Large intestine (tissue), 12 donors: ENCODE measurements at places on chromosomes 3 and 15. TPM values are rescaled to one million over a fixed set of nuclear protein-coding genes. Genes with fewer than 3 reads are reported as not detected.

- no peak for DNase-seq
These were observed 25.7 kb downstream of the IQGAP1 start for GRCh38 chr15:90413411-90414379.

DNA sequence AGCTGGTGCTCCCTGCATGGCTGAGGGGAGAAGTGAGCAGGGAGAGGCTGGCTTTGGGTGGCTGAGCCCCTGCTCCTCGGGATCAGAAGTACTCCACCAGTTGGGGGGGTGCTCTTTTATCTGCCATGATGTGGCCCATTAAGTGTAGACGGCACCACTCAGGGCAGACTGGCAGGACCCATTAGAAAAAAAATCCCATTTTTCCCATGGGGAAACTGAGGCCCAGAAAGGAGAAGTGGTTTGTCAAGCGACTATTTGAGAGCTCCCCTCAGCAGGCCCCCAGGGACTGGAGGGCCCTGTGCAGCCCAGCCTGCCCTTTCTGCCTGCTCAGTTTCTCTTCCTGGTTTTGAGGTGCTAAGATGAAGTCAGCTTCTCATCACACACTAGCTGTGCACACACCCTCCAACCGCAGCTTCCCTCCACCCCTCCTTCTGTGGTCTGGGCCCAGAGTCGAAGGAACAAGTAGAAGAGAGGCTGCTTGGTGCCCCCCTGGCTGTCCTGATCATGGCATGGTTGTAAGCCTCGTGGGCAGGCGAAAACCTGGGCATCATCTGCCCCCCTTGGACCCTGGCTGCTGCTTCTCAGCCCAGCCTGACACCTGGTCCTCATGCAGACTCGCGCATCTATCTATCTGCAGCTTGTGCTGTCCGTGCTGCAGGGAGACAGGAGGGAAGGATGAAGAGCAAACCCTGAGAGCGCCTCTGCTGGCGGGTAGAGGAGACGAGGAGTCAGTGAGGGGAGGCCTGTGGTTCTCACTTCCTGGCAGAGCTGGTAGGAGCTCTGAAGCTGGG lies 5.6 kb downstream of the CSK start:
- DNase-seq: no peak

DNA sequence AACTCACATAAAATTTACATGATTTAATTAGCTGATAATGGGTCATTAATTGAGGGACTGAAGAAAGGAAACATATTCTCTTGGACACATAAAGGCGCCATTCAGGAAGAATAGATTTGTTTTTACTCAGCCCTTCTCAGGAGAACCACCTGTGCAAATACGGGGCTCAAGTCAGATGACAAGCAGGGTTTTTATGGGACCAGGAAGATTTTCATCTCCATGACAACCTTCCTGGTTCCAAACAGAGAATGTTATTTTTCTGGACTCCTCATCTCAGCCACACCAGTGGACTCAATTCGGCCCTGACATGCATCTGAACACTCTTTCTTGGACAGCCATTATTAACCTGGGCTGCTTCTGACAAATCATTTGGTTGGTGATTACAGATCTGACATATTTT lies 120.5 kb downstream of the PDZRN3 start:
- peak; percentile 49 for DNase-seq

Gene CEP19
- 2.7 TPM for polyA plus RNA-seq

Gene LRTM1
- 0.25 TPM for polyA plus RNA-seq

GRCh38 chr3:100521439-100521845 lies 29.0 kb downstream of the TMEM45A start:
- DNase-seq: no peak

- DNase-seq: no peak
These were observed 101.8 kb upstream of the TBC1D5 start for GRCh38 chr3:17844236-17844635.

DNA sequence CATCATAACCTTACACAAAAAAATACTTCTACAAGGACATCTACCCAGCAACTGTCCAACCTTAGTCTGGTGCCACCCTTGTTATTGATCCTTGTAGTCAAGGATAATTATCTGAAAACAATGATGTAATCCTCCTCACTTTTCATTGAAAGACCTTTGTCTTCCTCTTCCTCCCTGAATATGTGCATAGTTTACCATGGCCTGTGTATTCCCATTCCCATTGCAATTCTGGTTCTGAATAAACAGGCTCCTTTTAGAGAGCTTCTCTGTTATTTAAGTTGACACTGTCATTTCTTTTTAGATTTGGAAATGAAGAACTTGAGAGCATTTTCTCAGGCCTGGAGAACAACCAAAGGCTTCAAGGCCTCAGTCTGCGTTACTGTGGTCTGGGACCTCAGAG lies 53.3 kb upstream of the RNF7 start:
- DNase-seq: no peak

Gene BFSP2
- polyA plus RNA-seq: not detected

Gene GLDN
- 0.64 TPM for polyA plus RNA-seq

DNA sequence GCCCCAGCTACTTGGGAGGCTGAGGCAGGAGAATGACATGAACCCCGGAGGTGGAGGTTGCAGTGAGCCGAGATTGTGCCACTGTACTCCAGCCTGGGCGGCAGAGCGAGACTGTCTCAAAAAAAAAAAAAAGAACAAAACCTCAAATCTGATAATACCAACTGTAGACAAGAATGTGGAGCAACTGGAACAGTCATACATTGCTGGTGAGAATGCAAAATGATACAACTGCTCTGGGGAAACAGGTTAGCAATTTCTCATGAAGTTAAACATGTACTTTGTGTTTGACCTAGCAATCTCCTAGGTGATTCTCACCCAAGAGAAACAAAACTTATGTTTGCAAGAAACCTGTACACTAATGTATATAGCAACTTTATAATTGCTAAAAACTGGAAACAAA lies 4.4 kb upstream of the VHL start:
- no peak for DNase-seq

Gene STARD9
- polyA plus RNA-seq: 10.3 TPM

Gene MEGF11
- polyA plus RNA-seq: 0.66 TPM

- no peak for DNase-seq
These were observed 67.9 kb upstream of the AKAP13 start for GRCh38 chr15:85312486-85312885.

Gene ZNF80
- polyA plus RNA-seq: 0.03 TPM

Gene HGD
- polyA plus RNA-seq: 28.7 TPM

Gene GOLGB1
- 53.9 TPM for polyA plus RNA-seq

DNA sequence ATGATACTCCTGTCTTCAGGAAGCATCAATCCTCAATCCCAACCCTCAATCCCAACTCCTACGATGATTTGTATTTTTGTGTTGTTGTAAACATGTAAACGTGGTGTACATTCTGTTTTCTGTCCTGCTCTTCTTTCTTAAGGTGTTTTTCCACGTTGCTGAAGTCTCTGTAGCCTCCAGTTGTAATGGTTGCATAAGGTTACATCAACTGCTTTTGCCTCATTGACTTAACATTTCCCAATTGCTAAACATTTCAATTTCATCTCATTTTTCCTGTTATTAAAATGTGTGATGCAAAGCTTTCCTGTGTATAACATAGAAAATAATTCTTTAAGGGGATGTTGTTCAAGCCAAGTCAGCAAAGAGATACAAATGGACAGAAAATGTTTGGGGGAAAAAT lies 33.4 kb downstream of the HRH1 start:
- no peak for DNase-seq

Gene XCR1
- 1.2 TPM for polyA plus RNA-seq

GRCh38 chr3:74506246-74506645 lies 108.2 kb downstream of the CNTN3 start:
- DNase-seq: no peak

DNA sequence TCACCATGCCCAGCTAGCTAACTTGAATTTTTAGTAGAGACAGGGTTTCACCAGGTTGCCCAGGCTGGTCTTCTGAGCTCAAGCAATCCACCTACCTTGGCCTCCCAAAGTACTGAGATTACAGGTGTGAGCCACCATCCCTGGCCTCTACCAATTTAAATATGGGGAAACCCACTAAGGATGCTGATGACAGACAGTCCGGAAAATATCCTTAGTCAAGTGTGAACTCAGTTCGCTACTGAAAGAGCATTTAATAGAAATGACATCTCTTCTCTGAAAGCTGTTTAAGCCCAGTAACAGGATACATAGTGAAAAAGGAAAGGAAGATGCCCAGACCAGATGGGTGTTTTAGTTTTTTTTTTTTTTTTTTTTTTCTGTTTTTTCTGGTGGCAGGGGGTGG lies 7.7 kb upstream of the GRAMD2A start:
- no peak for DNase-seq

Gene RARB
- 9.1 TPM for polyA plus RNA-seq

GRCh38 chr3:191240486-191240885 lies 41.4 kb downstream of the OSTN start:
- DNase-seq: no peak

GRCh38 chr3:47162697-47163168 lies 1.2 kb downstream of the SETD2 start:
- DNase-seq: no peak

DNA sequence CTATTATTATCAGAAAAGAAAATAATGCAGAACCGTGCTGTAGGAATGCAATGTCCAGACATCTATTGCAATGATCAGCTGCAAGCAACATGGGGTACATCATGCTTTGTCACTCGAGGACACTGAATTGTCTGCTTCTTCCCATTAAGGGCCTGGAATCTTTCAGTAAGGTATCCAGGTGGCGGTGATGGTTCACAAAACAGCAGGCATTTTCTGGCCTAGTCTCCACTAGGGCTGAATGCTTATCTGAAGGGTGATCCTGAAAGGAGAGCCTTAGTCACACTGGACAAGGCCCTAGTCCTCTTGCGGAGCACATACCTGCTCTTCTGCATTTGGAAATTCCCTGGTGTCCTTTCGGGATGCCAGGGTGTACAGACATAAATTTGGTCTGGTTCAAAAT lies 21.2 kb downstream of the ITPR1 start:
- DNase-seq: no peak

GRCh38 chr3:187822402-187822801 lies 77.1 kb upstream of the BCL6 start:
- DNase-seq: no peak

GRCh38 chr3:77134769-77135168 lies 94.9 kb downstream of the ROBO2 start:
- peak; percentile 17 for DNase-seq

Gene SCAMP5
- polyA plus RNA-seq: 31.6 TPM

Gene GP5
- 0.33 TPM for polyA plus RNA-seq

- DNase-seq: no peak
These were observed 27.5 kb downstream of the PLOD2 start for GRCh38 chr3:146133441-146133840.

DNA sequence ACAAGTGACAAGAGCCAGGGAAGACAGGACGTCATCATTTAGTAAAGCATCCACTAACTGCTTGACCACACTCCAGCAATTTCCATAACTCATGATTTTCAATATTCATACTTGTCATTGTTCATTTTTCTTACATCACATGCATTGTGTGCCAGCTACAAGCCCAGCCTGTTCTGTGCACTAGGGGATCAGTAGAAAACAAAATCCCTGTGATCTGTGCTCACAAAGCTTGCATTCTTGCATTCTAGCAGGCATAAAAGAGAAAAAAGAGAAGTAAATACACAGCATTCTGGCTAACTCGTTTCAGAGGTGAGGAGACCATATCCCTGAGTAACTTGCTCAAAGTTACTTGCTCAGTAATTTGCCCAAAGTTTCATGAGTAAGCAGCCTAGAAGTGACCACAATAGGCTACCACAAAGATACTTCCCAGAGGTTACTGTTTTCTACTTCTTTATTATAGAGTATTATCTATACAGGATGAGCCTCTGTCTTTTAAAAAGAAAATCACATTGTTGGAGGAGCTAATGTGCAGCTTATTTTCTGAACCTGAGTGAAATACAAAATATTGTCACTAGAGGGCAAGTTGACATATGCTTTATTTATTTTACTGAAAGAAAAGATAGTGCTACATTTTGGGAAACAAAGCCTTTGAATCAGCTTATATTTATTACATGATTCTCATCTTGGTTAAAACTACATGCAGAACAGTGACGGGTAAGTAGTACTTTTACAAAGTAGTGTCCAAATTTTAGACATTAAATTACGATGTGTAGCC lies 701.4 kb upstream of the LMCD1 start:
- no peak for DNase-seq

DNA sequence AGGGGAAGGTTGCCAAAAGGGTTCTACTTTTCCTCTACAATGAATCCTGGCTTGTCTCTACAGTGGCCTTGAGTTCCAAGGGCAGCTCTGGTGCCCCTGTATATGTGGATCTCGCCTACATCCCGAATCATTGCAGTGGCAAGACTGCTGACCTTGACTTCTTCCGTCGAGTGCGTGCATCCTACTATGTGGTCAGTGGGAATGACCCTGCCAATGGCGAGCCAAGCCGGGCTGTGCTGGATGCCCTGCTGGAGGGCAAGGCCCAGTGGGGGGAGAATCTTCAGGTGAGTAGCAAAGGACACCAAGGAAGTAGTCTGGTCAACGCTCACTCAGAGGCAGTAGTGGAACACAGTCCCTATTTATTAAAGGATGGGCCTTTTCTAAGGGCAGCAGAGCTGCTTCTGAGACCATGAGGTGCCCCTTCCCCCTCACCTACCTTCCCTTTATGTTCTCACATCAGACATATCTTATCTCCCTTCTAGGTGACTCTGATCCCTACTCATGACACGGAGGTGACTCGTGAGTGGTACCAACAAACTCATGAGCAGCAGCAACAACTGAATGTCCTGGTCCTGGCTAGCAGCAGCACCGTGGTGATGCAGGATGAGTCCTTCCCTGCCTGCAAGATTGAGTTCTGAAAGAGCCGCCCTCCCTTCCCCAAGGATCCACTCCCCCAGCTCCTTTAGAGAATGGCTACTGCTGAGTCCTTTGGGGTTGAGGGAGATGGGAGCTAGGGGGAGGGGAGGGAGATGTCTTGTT lies 12.4 kb downstream of the MAP1A start:
- no peak for DNase-seq
